ENCODE measurements at places on chromosomes 11 and 22.

- no peak for DNase-seq
Observed at GRCh38 chr22:50610041-50610451, 9.5 kb downstream of the MAPK8IP2 start.

GRCh38 chr22:37954686-37955085 lies 1.2 kb downstream of the POLR2F start:
- no peak for DNase-seq

DNA sequence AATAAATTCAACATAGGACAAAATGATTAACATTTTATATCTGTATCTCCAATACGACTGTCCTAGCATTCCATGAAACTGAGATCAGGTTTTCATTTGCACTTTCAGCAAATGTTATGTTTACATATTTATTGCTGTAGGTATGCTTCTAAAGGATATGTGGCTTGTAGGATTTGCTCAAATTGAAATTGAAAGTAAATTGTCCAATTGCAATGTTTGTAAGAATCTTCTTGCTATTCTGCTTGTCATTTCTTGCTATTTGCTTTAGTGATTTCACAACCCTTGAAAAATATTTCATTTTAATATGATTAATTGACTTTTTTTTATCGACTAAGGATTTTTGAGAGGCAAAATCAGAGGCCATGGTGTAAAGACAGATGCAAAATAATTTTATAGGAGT lies 904.2 kb upstream of the RAG2 start:
- no peak for DNase-seq

GRCh38 chr11:130638033-130638432 lies 189.6 kb downstream of the ADAMTS15 start:
- DNase-seq: no peak

DNA sequence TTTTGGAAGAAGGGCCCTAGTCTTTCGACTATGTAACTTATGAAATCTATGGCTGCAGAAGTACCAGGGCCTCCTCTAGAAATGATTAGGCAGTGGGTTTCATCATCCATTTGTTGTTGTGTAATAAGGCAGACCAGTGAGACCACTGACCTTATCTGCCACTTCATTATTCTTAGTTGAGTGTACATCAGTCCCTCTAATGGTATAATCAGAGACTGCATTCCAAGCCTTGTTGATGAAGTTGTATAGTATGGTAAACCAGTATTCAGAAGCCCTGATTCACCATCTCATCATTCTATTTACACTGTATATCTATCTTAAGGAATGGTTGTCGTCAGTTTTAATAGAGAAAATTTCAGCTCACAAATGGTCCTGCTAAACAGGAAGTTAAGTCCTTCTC lies 32.2 kb upstream of the GRIA4 start:
- DNase-seq: no peak

DNA sequence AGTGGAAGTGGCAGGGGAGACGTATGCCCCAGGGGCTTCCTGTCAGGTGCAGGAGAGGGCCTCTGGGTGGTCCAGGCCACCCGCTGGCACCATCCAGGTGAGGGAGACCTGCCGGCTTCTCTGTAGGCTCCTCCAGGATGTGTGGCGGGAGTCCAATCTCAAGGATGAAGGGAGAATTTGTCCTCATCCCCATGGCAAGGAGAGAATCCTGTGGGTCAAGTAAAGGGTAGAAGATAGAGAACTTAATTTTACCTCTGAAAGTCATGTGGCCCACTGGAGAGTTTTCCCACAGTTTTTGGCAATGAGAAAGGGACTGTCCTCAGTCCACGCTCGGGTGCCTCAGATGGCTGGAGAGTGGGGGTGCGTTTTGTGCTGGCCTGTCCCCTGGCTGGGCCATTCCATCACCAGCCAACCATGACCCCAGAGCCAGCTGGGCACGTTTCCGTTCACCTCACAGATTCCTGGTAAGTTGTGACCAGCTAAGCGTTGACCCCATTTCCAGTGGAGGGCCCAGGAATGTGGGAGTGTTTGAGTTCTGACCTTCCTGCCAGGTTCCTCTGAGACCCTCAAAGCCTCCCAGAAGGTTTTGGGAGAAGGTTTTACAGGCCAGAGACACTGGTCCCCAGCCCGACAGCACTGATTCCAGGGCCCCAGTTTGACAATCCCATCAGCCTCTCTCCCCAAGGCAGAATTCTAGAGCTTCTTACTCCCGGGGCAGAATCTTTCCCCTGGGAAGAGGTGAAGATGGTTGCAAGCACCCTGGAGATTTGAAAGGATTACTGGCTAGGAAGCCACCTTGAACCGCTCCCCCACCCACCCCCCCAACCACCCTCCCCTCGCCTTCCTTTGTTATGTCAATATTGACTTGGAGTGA lies 2.6 kb downstream of the OVOL1 start:
- DNase-seq: no peak

DNA sequence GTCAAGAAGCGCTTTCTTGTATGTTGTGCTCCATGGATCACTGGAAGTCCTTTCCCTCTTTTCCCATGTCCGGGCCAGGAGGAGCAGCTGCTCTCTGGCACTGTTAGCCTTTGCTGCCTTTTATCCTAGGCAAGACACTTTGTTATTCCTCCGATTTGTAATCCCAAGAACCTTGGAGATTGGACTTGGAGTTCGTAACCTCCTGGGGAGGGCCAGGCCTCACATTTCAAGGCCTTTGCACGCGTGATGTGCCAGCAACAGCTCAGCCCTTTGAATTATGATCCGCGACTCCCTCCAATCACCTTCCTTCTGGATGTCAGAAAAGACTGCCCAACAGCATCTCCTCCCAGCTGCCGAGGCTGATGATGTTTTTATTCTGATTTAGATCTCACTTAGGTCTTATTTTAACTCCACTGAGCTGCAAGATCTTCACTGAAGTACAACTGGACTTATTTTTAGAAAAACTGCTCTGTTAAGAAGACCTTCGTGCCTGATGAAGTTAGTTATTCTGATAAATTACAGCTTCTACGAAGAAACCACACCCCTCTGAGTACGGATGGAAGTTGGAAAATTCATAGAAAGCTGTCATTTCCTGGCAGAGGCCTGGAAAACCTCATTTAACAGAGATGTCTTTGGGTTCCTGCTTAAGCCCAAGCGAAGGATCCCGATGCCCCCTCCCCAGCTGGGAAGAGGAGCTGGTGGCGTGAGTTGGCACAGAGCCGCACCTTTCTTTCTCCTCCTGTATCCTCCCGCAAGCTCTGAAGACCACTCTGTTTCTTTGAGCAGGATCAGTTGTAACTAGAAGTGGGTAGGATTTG lies 62.4 kb downstream of the PARVB start:
- no peak for DNase-seq

GRCh38 chr22:28074526-28074925 lies 155.5 kb upstream of the PITPNB start:
- no peak for DNase-seq

- DNase-seq: no peak
Observed at GRCh38 chr11:81286550-81286949, 1447.1 kb downstream of the FAM181B start.

GRCh38 chr11:2775626-2776350 lies 76.0 kb upstream of the KCNQ1OT1 start:
- DNase-seq: no peak

- DNase-seq: no peak
Observed at GRCh38 chr11:64571410-64572091, 19.5 kb upstream of the SLC22A12 start.

DNA sequence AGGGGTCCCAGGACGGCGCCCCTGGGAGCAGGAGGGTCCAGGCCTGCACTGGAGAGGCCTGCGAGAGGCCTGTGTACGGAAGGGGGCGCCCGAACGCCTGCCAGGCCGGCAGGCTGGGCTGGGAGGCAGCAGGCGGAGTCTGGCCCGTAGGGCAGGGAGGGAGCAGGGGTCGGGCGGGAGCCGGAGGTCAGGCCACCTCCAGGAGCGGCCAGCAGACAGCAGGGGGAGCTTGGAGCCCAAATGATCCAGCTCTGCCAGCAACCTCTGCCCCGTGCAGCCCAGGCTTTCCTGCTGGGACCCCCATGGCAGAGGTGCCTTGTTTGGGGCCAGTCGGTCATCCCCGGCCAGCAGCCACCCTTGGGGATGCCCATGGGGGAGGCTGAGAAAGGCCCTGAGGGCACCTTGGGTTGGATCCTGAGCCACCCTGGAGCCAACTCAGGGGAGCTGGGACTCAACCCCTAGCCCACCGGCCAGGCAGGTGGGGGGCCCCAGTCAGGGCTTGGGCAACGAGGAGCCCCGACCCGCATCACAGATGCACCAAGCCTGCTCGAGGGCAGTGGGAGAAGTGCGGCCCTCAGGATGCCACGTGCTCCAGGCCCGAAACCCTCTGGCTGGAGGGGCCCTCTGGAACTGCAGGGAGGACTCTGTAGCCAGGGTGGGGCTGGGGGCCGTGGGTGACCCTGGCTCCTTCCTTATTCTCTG lies 9.6 kb upstream of the SYT8 start:
- DNase-seq: no peak

DNA sequence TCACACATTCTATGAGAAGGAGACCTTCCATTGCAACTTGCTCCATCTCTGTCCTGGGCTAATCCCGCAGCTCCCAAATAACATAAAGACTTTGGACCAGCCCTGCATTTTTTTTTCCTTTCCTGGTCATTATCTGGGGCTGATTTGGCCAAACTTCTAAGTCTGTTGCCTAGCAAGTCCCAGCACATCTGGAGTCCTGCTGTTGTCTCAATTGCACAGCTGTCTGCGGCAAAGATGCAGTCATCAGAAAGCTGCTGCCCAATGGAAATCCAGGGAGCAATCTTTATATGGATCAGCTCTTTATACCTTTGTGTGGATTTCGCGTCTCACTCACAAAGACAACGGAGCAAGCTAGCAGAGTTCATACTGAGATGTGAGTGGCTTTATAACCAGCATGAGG lies 105.9 kb downstream of the NXPE2 start:
- no peak for DNase-seq

- DNase-seq: no peak
Observed at GRCh38 chr11:117016747-117017146, 81.5 kb downstream of the SIK3 start.

GRCh38 chr11:13127161-13127560 lies 118.0 kb downstream of the RASSF10 start:
- DNase-seq: no peak

DNA sequence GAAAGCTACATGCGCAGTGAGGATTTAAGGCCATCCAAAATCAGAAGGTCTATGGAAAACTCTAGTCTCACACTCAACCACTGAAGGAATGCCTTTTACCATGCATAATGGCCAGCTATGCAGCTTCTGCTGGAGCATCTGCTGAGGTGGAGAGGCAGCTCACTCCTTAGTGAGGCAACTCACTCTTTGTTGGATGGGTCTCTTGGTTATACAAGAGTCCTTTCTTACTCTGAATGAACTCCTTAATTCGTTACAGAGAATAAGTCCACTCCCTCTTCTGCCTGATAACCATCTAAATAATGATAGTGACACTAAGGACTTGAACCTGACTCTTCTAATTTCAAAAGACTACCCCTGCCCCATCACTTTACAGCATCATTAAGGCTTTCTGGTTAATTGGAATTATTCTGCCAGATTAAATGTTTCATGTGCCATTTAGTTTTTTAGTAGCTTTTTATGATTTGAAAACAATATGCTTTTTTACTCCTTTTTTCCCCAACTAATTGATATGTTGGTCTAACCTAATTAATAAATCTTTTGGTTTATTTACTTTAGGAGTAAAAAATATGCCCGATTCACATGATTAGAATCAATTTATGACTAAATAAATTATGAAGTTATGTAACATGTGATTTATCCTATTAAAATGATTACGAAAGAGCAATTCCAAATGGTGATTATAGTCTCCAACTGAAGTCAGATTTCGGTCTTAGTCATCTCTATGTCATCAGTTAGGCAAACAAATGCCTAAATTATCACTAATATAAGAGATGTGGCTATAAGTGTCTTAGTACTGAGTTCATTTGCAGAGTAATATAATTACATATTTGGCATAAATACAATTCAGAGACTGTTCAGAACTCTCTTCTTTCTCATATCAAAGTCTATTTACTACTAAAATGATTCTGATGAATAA lies 286.7 kb upstream of the CCDC90B start:
- DNase-seq: no peak

- peak; percentile 42 for DNase-seq
Observed at GRCh38 chr11:69888483-69889181, 69.4 kb upstream of the FGF3 start.

- no peak for DNase-seq
Observed at GRCh38 chr11:73374151-73374550, 2.0 kb upstream of the RELT start.

GRCh38 chr11:130001461-130002351 lies 929 bp downstream of the PRDM10 start:
- DNase-seq: peak; percentile 2

GRCh38 chr11:7537265-7537664 lies 23.5 kb downstream of the PPFIBP2 start:
- DNase-seq: no peak

DNA sequence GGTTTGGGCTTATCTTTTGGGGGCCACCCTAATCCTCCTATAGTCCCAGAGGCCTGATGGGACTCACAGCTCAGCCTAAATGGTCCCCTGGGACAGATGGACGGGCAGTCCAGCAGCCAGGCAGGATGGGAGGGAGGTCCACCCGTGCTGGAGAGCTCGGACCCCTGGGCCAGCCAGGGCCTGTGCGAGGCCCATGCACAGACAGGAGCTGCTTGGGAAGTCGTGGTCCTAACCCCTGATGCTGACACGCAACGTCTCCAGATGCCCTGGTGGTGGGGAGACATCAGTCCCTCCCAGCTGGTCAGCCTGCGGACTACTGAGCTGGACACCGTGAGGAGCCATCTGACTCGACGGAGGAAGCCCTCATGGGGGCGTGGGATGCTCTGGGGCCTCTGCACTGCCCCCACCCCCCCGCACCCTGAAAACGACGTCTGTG lies 31.2 kb upstream of the MUC5AC start:
- DNase-seq: no peak

DNA sequence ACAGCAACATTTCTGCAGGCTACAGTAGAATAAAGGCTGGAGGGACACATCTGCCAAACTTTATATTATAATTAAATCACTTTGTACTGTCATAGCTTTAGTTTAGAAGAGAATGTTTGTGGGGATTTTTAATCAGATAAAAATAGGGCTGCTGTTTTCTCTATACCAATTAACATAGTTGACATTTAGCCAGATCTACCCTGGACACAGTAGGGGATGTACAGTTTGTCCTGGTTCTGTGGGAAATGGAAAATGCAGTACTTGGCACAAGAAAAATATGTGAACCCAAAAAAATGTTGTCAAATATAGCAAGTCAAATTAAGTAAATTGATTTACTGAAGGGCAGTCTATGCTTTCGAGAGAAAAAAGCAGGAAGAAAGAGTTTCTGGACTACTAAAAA lies 20.8 kb upstream of the PICALM start:
- no peak for DNase-seq

DNA sequence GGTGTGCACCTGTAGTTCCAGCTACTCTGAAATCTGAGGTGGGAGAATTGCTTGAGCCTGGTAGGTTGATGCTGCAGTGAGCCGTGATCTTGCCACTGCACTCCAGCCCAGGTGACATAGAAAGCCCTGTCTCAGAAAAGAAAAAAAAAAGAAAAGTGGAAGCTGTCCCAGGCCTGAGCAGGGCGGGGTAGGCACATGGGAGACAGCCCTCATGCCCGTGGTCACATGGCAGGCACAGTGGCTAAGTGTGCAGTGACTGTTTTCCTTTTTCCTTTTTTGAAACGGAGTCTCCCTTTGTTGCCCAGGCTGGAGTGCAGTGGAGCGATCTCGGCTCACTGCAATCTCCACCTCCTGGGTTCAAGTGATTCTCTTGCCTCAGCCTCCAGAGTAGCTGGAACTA lies 7.8 kb downstream of the OTUB1 start:
- no peak for DNase-seq

GRCh38 chr11:12674571-12674935 lies 332 bp downstream of the TEAD1 start:
- DNase-seq: no peak
